ENCODE measurements at places on chromosomes 12 and 14.

DNA sequence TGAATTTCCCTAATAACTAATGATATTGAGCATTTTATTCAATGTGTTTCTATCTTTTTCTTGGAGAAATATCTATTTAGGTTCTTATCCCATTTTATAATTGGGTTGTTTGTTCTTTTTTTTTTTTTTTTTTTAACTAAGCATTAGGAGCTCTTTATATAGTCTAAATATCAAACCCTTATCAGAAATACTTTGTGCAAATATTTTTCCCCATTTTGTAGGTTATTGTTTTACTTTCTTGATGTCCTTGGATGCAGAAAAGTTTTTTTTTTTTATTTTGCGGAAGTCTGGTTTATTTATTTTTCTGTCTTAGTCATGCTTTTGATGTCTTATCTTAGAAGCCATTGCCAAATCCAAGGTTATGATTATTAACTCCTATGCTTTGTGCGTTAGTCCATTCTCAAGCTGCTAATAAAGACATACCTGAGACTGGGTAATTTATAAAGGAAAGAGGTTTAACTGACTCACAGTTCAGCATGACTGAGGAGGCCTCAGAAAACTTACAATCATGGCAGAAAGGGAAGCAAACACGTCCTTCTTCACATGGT, 434.3 kb upstream of the TBX3 start:
- no peaks in the 10 kb centered on the region for H3K4me1 ChIP-seq
- DNase-seq: no peak
- no peaks in the 10 kb centered on the region for H3K36me3 ChIP-seq
- H3K27ac ChIP-seq: no peak overlapping the region
- H3K27me3 ChIP-seq: no peaks in the 10 kb centered on the region
- no peak overlapping the region for H3K4me3 ChIP-seq

DNA sequence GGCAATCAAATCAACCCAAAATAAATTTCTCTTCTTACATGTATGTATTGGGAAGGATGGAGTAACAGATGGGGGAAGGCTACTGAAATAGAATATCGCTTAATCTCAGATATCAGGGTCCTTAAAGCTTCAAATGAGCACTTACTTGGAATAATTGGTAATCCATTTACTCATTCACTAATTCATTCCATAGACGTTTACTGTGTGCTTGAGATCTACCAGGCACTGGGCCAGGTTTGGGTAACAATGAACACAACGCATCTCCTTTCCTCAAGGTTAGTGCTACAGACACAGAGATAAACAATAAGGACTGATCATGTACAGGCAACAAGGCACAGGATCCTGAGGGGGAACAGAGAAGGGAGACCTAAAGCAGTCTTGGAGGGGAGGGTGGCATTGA, 54.4 kb upstream of the KRR1 start:
- no peaks in the 10 kb centered on the region for H3K27me3 ChIP-seq
- H3K27ac ChIP-seq: no peak overlapping the region
- DNase-seq: no peak
- no peak overlapping the region for H3K4me3 ChIP-seq
- no peaks in the 10 kb centered on the region for H3K4me1 ChIP-seq

DNA sequence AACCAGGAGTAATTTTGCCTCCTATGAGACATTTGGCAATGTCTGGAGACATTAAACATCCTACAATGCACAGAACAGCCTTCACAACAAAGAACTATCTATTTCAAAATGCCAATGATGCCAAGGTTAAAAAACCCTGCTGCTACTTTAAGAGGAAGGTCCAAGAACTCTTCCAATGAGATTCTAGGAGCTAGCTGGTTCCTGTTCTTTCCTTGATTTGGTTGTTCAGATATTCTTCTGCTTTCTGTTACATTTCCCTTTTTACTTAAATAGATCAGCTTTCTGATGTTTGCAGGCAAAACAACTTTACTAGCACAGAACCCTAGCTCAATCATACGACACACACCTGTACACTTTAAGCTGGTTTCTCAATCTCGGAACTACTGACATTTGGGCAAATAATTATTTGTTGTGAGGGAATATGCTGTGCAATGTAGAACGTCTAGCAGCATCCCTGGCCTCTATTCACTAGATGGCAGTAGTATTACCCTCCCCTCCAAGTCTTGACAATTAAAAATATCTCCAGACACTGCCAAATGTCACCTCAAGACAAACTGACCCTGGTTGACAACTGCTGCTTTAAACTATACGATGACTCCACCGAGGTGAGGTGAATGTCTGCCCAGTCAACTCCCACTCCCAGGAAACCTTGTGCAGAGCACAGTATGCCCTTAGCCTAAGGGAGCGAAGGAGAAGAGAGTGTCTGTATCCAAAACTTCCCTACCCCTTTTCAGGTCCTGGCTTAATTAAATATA, 4.4 kb downstream of the BLTP3B start:
- H3K4me1 ChIP-seq: peaks cover 28% of the 10 kb centered on the region
- H3K27me3 ChIP-seq: no peaks in the 10 kb centered on the region
- peak overlapping the region; percentile 12 for H3K4me3 ChIP-seq
- no peak for DNase-seq

DNA sequence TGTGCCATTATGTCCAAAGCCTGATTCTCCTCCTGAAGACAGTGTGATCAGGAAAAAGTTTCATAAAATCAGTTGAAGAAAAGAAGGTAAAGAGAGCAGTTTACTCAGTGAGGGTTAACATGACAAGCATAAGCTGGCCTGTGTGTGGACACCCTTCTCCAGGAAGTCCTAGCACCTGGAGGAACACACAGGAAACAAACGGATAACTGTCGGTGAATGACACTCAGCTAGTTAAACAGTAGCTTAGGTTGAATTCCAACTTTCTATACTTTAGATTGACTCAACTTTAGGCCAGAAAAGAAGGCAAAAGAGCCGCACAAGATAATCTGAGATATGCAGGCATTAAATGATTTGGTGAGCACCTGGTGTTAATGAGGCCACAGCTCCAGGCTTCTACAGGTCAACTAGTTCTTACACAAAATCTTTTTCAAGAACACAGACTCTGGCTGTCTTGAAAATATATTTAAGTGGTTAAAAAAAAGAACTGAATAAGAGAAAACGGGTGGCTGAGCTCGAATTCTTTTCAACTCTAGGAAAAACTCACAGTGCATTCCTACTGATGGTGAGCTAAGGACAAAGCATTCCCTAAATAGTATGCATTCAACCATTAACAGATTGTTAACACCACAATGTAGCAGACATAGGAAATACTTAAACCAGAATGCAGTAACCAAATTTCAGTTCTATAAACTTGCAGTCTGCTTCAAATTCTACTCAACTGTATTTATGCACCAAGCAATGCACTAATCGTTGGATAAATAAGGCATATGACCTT, 56.9 kb upstream of the TSPAN8 start:
- H3K27ac ChIP-seq: no peak overlapping the region
- no peak overlapping the region for H3K4me3 ChIP-seq
- H3K4me1 ChIP-seq: no peaks in the 10 kb centered on the region
- DNase-seq: no peak
- no peaks in the 10 kb centered on the region for H3K36me3 ChIP-seq

DNA sequence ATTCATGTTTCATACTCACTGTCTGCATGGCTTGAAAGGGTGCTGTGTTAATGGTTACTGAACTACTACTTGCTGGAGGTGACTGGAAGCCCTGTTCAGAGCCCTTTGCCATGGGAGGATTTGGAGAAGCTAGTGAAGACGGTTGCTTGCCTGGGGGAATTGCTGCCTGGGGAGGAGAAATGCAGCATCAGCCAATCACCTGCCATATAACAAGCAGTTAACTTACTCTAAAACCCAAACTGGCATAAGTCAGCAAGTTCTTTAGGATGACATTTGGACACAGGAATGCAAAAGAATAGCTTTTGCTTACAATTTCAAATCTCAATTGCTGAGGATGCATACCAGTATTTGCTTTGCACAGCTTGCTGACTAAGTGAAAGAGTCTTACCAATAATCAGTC, 23.4 kb upstream of the IPO8 start:
- H3K4me3 ChIP-seq: no peak overlapping the region
- H3K4me1 ChIP-seq: no peaks in the 10 kb centered on the region
- no peak for DNase-seq
- H3K27ac ChIP-seq: no peak overlapping the region
- H3K36me3 ChIP-seq: peaks cover 94% of the 10 kb centered on the region

GRCh38 chr12:74847169-74847568, 309.5 kb downstream of the ATXN7L3B start:
- no peak overlapping the region for H3K4me3 ChIP-seq
- DNase-seq: no peak
- H3K4me1 ChIP-seq: no peaks in the 10 kb centered on the region
- no peaks in the 10 kb centered on the region for H3K36me3 ChIP-seq

- peaks cover 5% of the 10 kb centered on the region for H3K36me3 ChIP-seq
Measured at GRCh38 chr14:104774453-104775072, 21.0 kb downstream of the AKT1 start.

- no peak overlapping the region for H3K4me3 ChIP-seq
- H3K4me1 ChIP-seq: no peaks in the 10 kb centered on the region
- no peak for DNase-seq
- H3K27ac ChIP-seq: no peak overlapping the region
Measured at GRCh38 chr12:24200010-24200409, 250.5 kb upstream of the SOX5 start.

DNA sequence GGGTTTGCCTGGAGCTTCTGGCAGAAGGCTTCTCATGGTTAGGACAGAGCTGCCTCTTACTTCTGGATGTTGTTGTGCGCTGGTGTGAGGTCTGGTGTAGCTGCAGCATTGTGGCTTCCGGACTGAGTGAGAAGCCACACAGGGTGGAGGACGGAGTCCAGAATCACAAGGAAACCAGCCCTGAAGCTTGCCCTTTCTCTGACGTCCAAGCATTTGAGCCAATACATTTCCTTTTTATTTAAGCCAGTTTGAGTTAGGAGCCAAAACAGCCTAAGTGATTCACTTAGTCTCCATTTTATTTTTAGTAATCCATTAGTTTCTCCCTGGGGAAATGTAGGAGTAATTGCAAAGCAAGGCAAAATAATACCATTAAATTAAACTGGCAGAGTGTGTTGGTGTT, 402.4 kb upstream of the RGS6 start:
- no peaks in the 10 kb centered on the region for H3K36me3 ChIP-seq
- no peak overlapping the region for H3K27ac ChIP-seq
- peak; percentile 27 for DNase-seq
- H3K27me3 ChIP-seq: no peaks in the 10 kb centered on the region
- no peaks in the 10 kb centered on the region for H3K4me1 ChIP-seq

GRCh38 chr14:64762044-64763034, 58.1 kb downstream of the PLEKHG3 start:
- H3K27me3 ChIP-seq: no peaks in the 10 kb centered on the region
- H3K4me3 ChIP-seq: no peak overlapping the region
- DNase-seq: peak; percentile 80
- peaks cover 42% of the 10 kb centered on the region for H3K4me1 ChIP-seq

GRCh38 chr14:104927901-104928300, 3.2 kb downstream of the PLD4 start:
- no peaks in the 10 kb centered on the region for H3K4me1 ChIP-seq
- H3K27ac ChIP-seq: no peak overlapping the region
- H3K36me3 ChIP-seq: no peaks in the 10 kb centered on the region
- no peak for DNase-seq
- no peaks in the 10 kb centered on the region for H3K27me3 ChIP-seq

DNA sequence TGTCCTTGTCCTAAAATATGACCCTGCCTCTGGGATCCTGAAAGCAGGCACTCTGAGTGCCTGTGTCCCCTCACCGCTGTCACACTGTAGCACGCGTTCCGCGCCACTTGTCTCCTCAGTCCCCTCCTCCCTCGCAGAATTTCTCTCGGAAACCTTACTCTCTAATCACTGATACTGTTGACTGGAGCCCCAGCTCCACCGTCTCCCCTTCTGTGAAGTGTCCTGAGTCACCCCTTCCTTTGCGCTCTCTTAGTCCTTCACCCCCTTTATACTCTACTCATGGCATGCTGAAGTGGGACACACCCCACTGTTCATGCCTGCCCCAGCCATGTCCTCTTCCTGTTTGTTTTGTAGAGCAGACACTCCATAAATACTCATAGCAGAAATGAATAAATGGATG, 104.7 kb downstream of the ZNF664 start:
- no peaks in the 10 kb centered on the region for H3K27me3 ChIP-seq
- H3K4me1 ChIP-seq: no peaks in the 10 kb centered on the region
- no peaks in the 10 kb centered on the region for H3K36me3 ChIP-seq
- no peak for DNase-seq
- H3K4me3 ChIP-seq: no peak overlapping the region

GRCh38 chr12:55633151-55633550, 3.5 kb upstream of the OR10P1 start:
- no peaks in the 10 kb centered on the region for H3K36me3 ChIP-seq
- no peaks in the 10 kb centered on the region for H3K4me1 ChIP-seq
- H3K4me3 ChIP-seq: no peak overlapping the region
- no peak overlapping the region for H3K27ac ChIP-seq
- no peak for DNase-seq

Data from psoas muscle (tissue), 8 donors.